H1 (cell line): ENCODE measurements at places on chromosomes 16 and 17. TPM values are rescaled to one million over a fixed set of nuclear protein-coding genes. Genes with fewer than 3 reads are reported as not detected.

Gene PPM1E
- total RNA-seq = 9.4 and 10.4 TPM in 2 replicates

Gene SEC14L1
- total RNA-seq = 74.4 TPM in 2 replicates

Gene UMOD
- total RNA-seq = not detected in 2 replicates

Gene PRAC1
- total RNA-seq = not detected in 2 replicates

Gene PYY
- 0.42 and 0.93 TPM in 2 replicates for total RNA-seq

Gene CTRB1
- total RNA-seq = not detected in 2 replicates

Gene MYH3
- 0.99 and 1.8 TPM in 2 replicates for total RNA-seq

Gene AOC2
- total RNA-seq = 4.0 and 4.2 TPM in 2 replicates

Gene ACSM3
- 3.3 and 6.2 TPM in 2 replicates for total RNA-seq

Gene KRT34
- not detected in 2 replicates for total RNA-seq

Gene TBC1D3C
- not detected in 2 replicates for total RNA-seq

Gene SYNGR2
- total RNA-seq = 48.4 and 50.0 TPM in 2 replicates

Gene SLC13A2
- total RNA-seq = not detected in 2 replicates

Gene ADORA2B
- 2.6 and 3.3 TPM in 2 replicates for total RNA-seq

DNA sequence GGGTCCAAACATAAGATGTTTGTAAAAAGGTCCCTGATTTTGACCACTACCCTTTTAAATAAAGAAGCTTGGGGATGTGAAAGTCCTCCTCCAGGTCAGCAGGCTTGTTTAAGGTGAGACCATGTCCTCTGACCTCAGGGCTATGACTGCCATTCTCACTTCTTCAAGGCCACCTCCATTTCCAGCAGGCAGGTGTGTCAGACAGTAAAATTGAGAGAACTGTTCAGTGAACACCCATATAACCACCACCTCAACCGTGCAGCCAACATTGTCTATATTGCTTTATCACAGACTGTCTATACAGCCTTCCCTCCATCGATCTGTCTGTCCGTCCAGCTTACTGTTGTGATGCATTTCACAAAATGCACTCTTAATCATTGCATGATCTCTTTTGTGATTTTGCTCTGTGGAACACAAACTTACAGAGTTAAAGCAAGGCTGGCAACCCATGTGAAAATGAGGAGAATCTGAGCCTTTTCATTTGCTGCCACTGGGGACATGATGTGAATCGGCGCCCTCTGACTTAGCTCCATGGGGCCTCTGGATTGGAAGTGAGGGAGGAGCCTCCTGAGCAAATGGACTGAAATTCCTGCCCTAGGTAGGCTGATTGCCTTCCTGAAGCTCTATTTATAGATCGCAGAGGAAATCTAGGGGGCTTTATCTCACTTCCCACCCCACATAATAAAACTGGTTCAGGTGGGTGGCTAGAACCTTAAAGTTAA, 53.8 kb downstream of the ZNRF1 start:
- peaks cover 3% of the 10 kb centered on the region; the same call in 1 of the 2 replicates for H3K36me3 ChIP-seq
- DNase-seq = no peak
- H3K27ac ChIP-seq = no peak overlapping the region

DNA sequence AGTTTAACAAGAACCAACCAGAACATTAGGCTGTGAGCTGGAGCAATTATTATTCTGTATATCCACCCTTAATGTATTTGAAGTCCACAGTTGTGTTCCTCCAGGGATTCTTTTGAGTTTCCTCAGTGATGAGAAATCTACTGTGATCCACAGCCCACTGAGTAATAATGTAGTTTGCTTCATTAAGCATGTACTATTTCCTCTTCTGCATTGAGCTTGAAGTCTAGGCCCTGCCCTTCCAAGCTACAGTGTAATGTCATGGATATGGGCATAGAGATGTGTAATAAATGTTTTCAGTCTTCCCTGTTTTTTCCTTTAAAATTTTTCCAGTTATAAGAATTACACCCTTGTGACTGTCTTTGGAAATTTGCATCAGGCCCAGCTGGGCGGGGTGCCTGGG, 36.4 kb upstream of the SLC12A3 start:
- no peak overlapping the region for H3K4me3 ChIP-seq
- no peaks in the 10 kb centered on the region for H3K27me3 ChIP-seq
- H3K36me3 ChIP-seq = peaks cover 8% of the 10 kb centered on the region
- DNase-seq = no peak

GRCh38 chr17:65121916-65122806, 15.0 kb upstream of the RGS9 start:
- DNase-seq = no peak
- H3K27me3 ChIP-seq = no peaks in the 10 kb centered on the region
- no peaks in the 10 kb centered on the region for H3K4me1 ChIP-seq
- no peak overlapping the region for H3K27ac ChIP-seq
- no peaks in the 10 kb centered on the region for H3K36me3 ChIP-seq

- H3K4me3 ChIP-seq = no peak overlapping the region
- peaks cover 5% of the 10 kb centered on the region; the same call in 1 of the 2 replicates for H3K4me1 ChIP-seq
- H3K27me3 ChIP-seq = peaks cover 3% of the 10 kb centered on the region; the same call in 1 of the 2 replicates
Observed at GRCh38 chr17:77769762-77770161, 188.7 kb upstream of the TNRC6C start.

DNA sequence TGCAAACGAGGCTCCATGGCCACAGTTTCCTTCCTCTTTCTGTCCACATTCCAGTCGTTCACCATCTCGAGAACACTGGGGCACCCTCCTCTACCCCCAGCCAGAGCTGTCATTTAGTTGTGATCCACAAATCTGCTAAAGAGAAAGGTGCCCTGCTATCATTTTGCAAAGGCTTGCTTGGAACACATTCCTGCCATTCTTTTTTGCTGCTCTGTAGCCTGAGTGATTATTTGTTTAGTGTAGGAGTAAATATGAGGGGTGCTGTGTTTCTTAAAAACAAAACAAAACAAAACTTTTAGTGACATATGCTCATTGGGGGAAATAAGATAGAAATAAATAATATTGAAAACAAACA, 166.7 kb downstream of the PRKCA start:
- no peaks in the 10 kb centered on the region for H3K36me3 ChIP-seq
- no peak overlapping the region for H3K27ac ChIP-seq
- H3K27me3 ChIP-seq = no peaks in the 10 kb centered on the region
- no peak for DNase-seq
- H3K4me3 ChIP-seq = no peak overlapping the region

- H3K27ac ChIP-seq = no peak overlapping the region
- no peak for DNase-seq
- H3K27me3 ChIP-seq = no peaks in the 10 kb centered on the region
- H3K4me3 ChIP-seq = no peak overlapping the region
- H3K4me1 ChIP-seq = no peaks in the 10 kb centered on the region
Observed at GRCh38 chr16:1169285-1170075, 16.6 kb downstream of the CACNA1H start.

- H3K36me3 ChIP-seq = no peaks in the 10 kb centered on the region
- no peak for DNase-seq
- H3K4me3 ChIP-seq = no peak overlapping the region
- H3K4me1 ChIP-seq = peaks cover 27% of the 10 kb centered on the region
- no peak overlapping the region; the same call in 1 of the 2 replicates for H3K27ac ChIP-seq
Observed at GRCh38 chr17:57406131-57406980, 150.0 kb downstream of the MSI2 start.

GRCh38 chr17:38894276-38894675, 24.4 kb downstream of the LASP1 start:
- no peaks in the 10 kb centered on the region for H3K4me1 ChIP-seq
- no peak for DNase-seq
- H3K36me3 ChIP-seq = peaks cover 28% of the 10 kb centered on the region
- no peaks in the 10 kb centered on the region for H3K27me3 ChIP-seq
- no peak overlapping the region for H3K4me3 ChIP-seq
- no peak overlapping the region for H3K27ac ChIP-seq

DNA sequence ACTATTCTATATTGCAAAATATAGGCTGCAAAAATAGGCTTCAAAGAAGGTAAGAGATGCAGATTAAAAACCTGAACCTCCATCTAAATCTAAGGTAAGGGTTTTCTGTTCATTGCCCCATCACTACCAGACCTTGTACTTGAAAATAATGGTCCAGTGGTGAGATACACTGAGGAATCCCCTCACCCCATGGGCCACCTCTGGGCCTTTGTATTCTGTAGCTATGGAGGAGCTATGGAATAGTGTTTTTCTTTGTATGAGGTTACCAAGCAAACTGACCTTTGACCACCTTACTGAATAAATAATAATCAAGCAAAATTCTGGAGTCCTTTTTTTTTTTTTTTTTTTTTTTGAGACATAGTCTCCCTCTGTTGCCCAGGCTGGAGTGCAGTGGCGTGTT, 4.8 kb upstream of the UBE2Z start:
- DNase-seq = no peak
- no peaks in the 10 kb centered on the region for H3K27me3 ChIP-seq
- H3K4me1 ChIP-seq = no peaks in the 10 kb centered on the region
- H3K27ac ChIP-seq = no peak overlapping the region

- no peak for DNase-seq
- no peaks in the 10 kb centered on the region for H3K36me3 ChIP-seq
- peaks cover 9% of the 10 kb centered on the region for H3K4me1 ChIP-seq
Observed at GRCh38 chr17:1707107-1707506, 3.1 kb downstream of the TLCD2 start.

DNA sequence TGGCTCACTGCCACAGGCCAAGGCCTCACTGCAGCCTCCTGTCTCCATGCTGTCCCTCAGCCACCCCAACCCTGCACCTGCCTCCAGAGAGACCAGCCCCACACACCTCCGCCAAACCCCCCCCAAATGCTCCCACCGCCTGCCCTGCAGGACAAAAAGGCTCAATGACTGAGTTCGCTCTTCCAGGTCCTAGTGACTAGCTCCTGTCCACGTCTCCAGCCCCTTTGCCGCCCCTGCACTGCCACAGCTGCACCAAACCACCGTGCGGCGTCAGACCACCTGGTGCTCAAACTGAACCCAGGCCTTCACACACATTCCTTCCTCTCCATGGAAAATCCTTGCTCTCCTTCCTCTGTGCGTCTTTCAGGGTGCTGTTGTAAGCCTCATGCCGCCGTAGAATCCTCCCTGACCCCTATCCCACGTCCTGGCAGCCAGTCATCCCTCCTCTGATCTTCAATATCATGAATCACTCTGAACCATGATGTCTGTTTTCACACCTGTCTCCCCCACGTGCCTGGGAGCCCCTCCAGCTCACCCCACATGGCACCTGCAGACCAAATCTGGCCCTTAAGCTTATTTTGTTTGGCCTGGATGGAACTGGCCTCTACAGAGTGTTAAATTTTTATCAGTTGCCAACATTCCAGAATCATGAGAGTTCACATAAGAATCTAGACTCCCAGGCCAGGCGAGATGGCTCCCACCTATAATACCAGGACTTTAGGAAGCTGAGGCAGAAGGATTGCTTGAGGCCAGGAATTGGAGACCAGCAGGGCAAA, 4.3 kb upstream of the GSG1L start:
- peaks cover 15% of the 10 kb centered on the region for H3K27me3 ChIP-seq
- H3K4me3 ChIP-seq = no peak overlapping the region
- H3K36me3 ChIP-seq = no peaks in the 10 kb centered on the region
- no peaks in the 10 kb centered on the region for H3K4me1 ChIP-seq
- no peak for DNase-seq
- no peak overlapping the region for H3K27ac ChIP-seq

GRCh38 chr16:31213877-31214707, at the start of gene TRIM72:
TRIM72 (plus strand) TSS chr16:31214119; CDS start chr16:31214739, 620 bp downstream.
- H3K27me3 ChIP-seq = peaks cover 18% of the 10 kb centered on the region
- peaks cover 33% of the 10 kb centered on the region for H3K4me1 ChIP-seq
- H3K36me3 ChIP-seq = no peaks in the 10 kb centered on the region
- no peak for DNase-seq
- no peak within 1 kb of the TSS for H3K27ac ChIP-seq

- H3K27ac ChIP-seq = no peak overlapping the region
- no peak for DNase-seq
- H3K4me3 ChIP-seq = no peak overlapping the region
- no peaks in the 10 kb centered on the region for H3K36me3 ChIP-seq
- H3K27me3 ChIP-seq = no peaks in the 10 kb centered on the region
Observed at GRCh38 chr16:56073508-56073907, 117.8 kb upstream of the GNAO1 start.

DNA sequence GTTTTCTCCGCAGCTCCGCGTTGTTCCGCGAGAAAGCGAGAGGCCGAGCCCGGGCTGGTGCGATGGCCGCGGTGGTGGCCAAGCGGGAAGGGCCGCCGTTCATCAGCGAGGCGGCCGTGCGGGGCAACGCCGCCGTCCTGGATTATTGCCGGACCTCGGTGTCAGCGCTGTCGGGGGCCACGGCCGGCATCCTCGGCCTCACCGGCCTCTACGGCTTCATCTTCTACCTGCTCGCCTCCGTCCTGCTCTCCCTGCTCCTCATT, 404 bp downstream of the EMC6 start:
- H3K4me3 ChIP-seq = peak overlapping the region; percentile 81
- H3K27me3 ChIP-seq = no peaks in the 10 kb centered on the region
- no peak for DNase-seq
- peak overlapping the region; percentile 90 for H3K27ac ChIP-seq
- H3K4me1 ChIP-seq = peaks cover 4% of the 10 kb centered on the region

DNA sequence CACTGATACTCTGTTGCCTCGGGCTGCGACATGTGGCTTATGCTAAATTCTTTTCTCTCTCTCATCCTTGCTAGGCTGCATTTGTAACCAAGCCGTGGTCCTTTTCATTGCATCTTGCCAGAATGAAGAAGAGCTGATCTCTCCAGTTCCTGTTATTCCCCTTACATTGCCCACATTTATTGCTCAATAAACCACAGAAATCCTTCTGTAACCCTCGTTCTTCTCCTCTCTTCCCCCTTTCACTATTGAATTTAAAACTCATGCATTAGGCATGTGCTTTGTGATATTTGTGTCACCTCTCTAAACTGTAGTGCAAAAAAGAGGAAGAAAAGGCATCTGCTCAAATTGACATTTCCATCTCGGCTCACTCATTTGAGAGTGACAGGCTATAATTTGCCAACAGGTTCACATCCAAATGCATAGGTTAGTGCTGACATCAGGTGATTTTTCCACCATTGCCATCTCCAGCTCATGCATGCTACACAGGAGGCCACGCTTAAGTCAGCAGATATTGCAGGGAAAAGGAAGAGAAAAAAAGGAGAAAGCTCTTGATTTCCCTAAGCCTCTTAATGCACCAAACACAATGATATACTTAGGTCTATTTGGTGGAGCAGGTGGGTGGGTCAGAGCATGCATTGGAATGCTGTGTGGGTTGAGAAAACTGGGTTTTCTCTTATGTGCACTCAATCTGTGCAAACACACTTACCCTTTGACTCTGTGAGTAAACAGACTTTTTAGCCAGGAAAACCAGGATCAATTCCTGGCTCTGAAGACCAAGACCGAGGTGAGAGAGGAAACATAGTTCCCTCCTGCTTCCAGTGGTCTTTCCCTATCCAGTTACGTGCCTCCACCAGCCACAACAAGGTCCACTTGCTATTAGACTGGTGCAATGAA, 642.7 kb downstream of the HS3ST4 start:
- no peaks in the 10 kb centered on the region for H3K36me3 ChIP-seq
- H3K27ac ChIP-seq = no peak overlapping the region
- no peak overlapping the region for H3K4me3 ChIP-seq

- no peaks in the 10 kb centered on the region for H3K4me1 ChIP-seq
- DNase-seq = no peak
- no peak overlapping the region for H3K4me3 ChIP-seq
- H3K36me3 ChIP-seq = no peaks in the 10 kb centered on the region; the same call in none of the 2 replicates
- H3K27ac ChIP-seq = no peak overlapping the region
- no peaks in the 10 kb centered on the region for H3K27me3 ChIP-seq
Observed at GRCh38 chr17:20282526-20283308, 184.6 kb downstream of the LGALS9B start.
